Uterine smooth muscle cell (primary cell): ENCODE measurements at places on chromosomes 12 and 14. TPM values are rescaled to one million over a fixed set of nuclear protein-coding genes. Genes with fewer than 3 reads are reported as not detected.

The OR6C2 gene
- total RNA-seq: not detected in 2 replicates

The FBRSL1 gene
- total RNA-seq: 2.0 and 2.1 TPM in 2 replicates

The C1R gene
- 27.1 and 114 TPM in 2 replicates for total RNA-seq

The KCNK10 gene
- not detected in 2 replicates for total RNA-seq

The PTMS gene
- total RNA-seq: 60.1 and 63.5 TPM in 2 replicates

The PTPRO gene
- 0.50 and 0.55 TPM in 2 replicates for total RNA-seq

The PTCSC3 gene
- total RNA-seq: not detected in 2 replicates

The PYGL gene
- 85.3 and 114 TPM in 2 replicates for total RNA-seq

The TMEM63C gene
- total RNA-seq: not detected in 2 replicates

The SLC25A21 gene
- total RNA-seq: 2.9 and 17.3 TPM in 2 replicates

The FGD6 gene
- 3.4 and 7.1 TPM in 2 replicates for total RNA-seq

The IQSEC3 gene
- total RNA-seq: 0.33 and 0.75 TPM in 2 replicates

The GPRC5D gene
- not detected in 2 replicates for total RNA-seq

The CLEC1B gene
- total RNA-seq: not detected in 2 replicates

The HOXC12 gene
- not detected in 2 replicates for total RNA-seq

The MMP14 gene
- 519 and 576 TPM in 2 replicates for total RNA-seq

The SOAT2 gene
- total RNA-seq: 0.33 TPM in 1 of 2 replicates, not detected in the other

The FAM90A1 gene
- 0.11 and 0.12 TPM in 2 replicates for total RNA-seq

The CLEC9A gene
- total RNA-seq: not detected in 2 replicates

The SERPINA4 gene
- not detected in 2 replicates for total RNA-seq

The NOXRED1 gene
- total RNA-seq: 0.22 and 0.25 TPM in 2 replicates

The NFE2 gene
- total RNA-seq: not detected in 2 replicates
